ENCODE measurements at places on chromosomes 5 and 9.

DNA sequence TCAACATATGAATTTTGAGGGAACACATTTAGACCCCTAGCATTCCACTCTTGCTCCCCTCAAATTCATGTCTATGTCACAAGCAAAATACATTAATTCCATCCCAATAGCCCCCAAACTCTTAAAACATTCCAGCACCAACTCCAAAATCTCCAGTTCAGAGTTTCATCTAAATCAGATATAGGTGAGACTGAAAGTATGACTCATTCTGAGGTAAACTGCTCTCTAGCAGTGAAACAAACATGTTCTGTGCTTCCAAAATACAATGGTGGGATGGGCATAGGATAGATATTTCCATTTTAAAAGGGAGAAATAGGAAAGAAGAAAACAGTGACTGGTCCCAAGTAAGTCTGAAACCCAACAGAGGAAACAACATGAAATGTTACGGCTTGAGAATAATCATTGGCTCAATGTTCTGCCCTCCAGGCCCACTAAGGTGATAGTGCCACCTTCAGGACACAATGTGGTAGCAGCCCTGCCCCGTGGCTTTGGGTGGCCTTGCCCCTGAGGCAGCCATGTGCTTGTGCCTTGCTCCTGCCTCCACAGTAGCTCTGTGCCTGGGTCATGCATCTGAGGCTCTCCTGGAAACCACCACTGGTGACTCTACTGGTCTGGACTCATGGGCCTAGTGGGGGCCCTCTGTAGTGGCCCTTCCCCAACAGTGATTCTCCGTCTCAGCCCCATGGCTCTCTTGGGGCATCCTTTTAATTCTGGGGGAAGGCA, 36.4 kb upstream of the IPPK start:
- DNase-seq = peak; percentile 58

DNA sequence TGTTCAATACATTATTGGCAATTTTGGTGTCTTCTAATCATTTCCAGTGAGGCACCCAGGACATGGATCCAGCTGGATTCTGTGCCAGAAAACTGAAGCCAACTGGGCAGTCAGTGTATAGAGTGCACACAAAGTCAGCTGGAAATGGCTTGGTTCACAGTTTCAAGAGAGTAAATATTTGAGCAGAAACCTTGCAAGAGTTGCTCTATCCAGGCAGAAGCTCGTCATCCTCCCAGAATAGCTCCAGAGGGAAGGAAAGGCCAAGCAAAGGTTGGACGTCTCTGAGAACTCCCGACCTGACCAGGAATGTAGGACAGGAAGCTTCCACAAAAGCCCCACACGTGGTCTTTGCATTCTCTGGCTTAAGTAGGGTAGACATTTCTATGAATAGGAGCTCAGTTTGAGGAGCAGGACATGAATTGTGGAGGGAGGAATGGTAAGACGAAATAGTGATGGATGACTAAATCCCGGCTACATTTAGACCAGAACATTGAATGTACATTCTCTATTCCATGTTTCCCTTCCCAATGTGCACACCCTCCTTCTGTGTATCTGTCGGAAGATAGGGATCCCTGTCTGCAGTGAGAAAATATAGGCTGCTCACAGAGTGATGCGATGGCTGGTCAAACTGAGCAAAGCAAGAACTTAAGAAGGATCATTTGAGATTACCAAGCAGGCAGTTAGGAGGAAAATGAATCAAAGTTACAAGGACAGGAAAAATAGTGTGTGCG, 72.7 kb upstream of the FCN2 start:
- no peak for DNase-seq

- no peak for DNase-seq
Observed at GRCh38 chr5:134255418-134256150, 29.7 kb upstream of the PPP2CA start.

- DNase-seq = no peak
Observed at GRCh38 chr5:170745481-170746071, 37.9 kb upstream of the GABRP start.

- DNase-seq = no peak
Observed at GRCh38 chr5:81986126-81986525, 14.3 kb downstream of the ATG10 start.

Data from activated CD4-positive, alpha-beta T cell treated with anti-CD3 and anti-CD28 coated beads, Interleukin-2, amount 50 U/mL, for 48 hours (primary cell).